DMS153 (cell line): ENCODE measurements at places on chromosomes 4 and X.

GRCh38 chrX:108245462-108245861 lies 153.9 kb downstream of the ATG4A start:
- DNase-seq = no peak

GRCh38 chr4:94882756-94883155 lies 125.0 kb downstream of the BMPR1B start:
- no peak for DNase-seq

GRCh38 chrX:40085714-40086113 lies 12.0 kb downstream of the BCOR start:
- DNase-seq = no peak

- peak; percentile 46 for DNase-seq
Observed at GRCh38 chrX:17689971-17690409, 47.3 kb upstream of the SCML1 start.

DNA sequence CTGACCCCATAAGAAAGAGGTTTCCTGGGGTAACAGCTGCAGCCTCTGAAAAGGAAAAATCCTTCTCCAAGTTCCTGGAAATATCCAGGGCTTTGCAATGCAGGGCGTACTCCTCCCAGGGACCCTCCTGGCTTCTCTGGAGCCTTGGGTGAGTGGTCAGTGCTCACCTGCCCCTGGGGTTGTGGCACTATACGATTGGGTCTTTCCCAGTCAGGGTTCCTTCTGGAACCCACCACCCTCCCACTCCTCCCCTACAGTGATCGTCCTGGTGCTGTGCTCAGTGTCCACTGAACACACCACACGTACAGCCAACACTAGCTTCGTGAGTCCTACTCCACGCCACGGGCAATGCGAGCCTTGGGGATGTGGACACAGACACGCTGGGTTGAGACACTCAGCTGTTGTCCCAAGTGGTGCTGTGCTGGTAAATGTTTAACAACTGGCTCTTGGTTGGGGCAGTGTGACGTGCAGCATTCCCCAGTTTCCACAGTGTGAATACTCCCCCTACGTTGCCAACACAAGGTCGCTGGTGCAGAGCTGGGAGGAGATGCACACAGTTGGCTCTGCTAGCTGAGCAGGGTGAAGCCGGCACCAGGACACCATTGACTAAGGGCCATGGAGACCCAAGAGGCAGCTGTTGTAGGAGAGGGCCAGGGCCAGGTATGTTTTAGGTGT lies 65.4 kb downstream of the HTRA3 start:
- no peak for DNase-seq

DNA sequence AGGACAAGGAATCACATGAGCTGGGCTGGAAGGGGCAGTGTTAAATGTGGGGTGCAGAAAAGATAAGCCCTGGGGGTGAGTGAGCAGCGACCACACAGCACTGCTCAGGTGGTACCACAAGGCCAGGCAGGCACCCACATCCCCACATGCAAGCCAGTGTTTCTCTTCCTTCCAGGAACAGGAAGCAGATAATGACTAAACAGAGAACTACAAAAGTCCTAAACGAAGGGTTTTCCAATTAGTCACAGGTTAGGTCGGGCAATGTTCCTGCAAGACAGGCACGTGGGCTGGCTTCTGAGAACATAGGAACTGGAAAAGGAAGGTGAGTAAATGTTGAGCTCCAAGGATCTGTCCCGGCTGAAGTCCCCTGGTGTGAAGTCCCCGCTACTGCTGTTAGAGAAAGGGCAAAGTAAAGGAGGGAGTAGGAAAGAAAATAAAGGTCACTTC lies 19.5 kb downstream of the RELL1 start:
- no peak for DNase-seq

DNA sequence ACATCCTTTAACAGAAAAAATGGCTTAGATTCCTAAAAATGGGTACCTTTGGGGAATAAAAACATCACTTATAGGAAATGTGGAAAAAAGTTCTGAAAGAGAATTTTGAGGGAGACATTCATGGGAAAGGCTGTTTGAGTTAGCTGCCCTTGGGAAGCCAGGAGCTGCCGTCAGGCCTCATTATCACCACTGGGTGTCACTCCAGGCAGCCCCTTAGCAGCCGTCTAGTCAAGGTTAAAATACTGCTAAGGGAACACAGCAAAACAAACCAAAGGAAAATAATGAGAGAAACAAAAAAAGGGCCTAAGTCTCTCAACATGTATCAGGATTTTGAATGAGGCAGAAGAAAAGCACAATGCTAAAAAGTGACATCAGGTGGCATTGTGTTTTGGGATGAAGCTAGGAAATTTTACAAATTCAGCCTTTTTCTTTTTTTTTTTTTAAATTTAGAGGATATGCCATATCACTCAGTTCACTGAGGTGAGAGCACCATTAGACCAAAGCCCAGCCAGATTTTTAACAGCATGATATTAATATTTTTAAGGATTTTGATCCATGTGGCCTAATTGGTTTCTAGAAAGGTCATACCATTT lies 235.3 kb downstream of the GPAT3 start:
- peak; percentile 59 for DNase-seq

- DNase-seq = no peak
Observed at GRCh38 chr4:20773144-20773997, 73.1 kb downstream of the PACRGL start.

DNA sequence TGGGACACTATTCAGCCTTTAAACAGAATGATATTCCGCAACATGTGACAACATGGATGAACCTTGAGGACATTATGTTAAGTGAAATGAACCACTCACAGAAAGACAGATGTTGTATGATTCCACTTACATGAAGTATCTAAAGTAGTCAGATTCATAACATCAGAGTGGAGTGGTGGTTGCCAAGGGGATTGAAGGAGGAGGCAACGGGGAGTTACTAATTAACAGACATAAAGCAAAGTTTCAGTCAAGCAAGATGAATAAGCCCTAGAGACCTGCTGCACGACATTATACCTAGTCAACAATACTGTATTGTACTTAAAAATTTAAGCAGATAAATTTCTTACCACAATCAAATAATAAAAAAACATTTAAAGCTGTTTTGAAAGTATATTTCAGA lies 105.0 kb upstream of the NR0B1 start:
- DNase-seq = no peak

DNA sequence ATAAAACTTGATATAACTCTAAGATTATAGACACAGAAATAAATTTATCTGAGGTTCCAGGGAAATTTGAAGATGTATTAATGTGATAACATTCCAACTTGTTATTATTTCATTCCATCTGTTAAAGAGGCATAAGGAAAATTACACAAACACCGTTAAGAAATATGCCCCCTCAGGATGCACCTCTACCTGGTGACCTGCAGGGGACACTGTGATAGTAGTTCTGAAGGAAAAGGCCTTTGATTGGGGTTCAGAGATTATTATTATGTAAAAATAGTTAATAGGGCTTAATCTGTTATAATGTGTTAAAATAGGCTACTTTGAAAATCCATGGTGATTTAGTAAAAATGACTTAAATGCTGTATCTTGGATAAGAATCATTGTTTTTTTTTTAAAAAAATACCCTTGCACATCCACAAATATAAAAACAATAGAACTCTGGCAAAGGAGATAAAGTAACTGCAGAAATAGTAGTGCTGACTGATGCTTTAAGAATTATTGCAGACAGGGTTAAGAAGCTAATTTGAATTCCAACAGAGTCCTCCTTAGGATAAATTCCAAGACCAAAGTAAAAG lies 6.1 kb upstream of the ABRAXAS1 start:
- no peak for DNase-seq

DNA sequence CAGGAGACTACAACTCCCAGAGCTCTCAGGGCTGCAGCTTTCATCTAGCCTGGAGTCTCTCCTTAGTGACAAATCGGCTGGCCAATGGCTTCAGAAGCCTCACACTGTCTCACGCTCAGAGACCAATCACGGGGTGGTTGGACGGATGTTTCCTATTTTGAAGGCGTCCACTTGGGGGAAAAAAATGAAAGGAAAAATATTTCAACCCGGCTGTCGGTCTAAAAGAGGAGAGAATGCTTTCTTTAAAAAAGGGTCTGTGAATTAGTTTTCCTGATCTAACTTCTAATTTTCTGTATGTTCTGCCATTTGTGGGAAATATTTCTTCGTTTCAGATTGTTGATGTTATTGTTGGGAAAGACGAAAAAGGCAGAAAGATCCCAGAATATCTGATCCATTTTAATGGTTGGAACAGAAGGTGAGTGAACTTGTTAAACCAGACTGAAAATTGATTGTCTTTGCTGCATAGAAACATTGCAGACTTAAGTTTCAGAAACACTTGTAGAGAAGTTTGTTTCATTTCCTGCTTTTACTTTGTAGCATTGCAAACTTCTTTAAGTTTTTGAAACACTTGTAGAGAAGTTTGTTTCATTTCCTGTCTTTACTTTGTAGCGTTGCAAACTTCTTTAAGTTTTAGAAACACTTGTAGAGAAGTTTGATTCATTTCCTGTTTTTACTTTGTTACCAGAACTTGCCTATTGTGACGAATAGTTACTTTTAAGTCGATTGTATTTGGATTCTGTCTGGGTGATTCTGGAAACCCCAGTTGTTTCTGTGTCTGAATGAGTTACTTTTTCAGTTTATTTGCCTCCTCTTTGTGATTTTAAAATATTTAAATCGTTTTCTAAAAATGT lies 1.6 kb downstream of the MSL3 start:
- DNase-seq = peak; percentile 70

DNA sequence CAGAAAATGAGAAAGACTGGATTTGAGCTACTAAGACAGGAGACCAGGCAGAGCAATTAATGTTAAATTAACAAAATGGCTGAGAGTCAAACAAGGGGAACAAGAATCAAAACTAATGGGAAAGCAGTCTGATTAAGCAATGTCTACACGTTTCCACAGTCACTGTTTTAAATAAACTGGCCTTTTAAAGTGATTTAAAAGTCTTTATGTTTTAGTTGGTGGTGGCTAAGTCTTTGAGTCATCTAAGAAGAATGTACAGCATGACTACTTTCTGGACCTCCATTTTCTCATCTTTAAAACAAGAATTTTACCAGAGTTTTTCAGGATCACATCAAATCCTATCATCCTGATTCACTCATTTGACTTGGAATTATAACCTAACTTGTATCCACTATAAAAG lies 233.8 kb downstream of the ENOX2 start:
- no peak for DNase-seq

DNA sequence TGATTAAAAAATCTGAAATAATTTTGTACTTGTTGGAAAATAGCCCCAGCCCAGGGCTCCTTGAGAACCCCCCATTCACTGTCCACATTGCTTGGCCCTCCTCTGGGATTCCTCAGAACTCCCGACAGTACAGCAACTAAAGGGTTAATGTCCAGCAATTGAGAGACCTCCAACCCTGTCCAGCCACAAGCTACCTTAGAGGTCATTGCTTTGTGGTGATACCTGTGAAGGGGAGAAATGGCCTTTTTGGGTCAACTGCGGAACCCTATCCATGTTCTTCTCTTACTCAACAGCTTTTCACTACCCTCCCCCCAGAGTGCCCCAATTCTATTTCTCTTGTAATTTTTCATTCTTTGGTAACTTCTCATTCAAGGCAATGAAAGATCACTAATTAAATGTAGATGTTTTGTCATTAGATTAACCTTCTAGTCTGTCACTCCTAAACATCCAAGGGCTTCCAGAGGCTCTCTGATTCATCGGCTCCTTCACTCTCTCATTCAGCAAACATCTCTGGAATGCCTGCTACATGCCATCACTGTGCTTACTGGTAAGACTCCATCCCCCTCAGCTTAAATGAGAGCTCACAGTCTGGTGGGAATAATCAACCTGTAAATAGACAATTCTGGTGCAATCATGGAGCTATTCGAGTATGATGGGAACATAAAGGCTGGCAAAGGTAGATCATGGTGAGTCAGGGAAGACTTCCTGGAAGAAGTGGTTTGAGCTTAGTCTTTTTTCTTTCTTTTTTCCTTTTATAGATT lies 241.4 kb upstream of the PGRMC2 start:
- DNase-seq = no peak

GRCh38 chrX:56600141-56600540 lies 36.7 kb downstream of the UBQLN2 start:
- DNase-seq = no peak

DNA sequence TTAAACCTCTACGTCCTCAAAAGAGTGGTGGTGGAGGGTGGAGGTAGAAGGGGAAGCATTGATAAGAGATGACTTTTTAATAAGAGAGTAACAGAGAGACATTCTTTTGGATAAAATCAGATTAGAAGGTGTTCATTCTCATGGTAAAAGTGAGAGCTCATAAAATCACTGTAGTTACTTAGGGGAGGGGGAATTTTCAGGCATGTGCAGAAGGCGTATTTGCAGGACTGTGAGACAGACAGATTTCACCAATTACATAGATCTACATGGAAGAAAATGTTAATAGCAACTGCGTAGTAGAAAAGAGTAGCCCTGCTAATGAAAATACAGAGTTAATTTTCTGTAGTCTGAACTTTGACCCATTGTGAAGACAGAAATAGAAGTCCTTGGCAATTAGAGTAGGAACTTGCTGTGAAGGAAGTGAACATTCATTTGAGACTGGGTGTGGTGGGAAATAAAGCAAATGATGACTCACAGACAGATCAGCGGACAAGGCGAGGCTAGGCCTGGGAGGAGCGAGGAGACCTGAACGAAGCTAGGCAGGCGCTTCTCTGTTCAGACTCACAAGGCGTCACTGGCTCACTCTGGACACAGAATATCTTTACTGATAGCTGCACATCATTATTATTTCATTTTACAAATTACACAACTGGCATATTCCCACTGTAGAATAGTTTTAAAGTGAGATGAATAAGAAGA lies 57.2 kb upstream of the FAM9C start:
- no peak for DNase-seq

DNA sequence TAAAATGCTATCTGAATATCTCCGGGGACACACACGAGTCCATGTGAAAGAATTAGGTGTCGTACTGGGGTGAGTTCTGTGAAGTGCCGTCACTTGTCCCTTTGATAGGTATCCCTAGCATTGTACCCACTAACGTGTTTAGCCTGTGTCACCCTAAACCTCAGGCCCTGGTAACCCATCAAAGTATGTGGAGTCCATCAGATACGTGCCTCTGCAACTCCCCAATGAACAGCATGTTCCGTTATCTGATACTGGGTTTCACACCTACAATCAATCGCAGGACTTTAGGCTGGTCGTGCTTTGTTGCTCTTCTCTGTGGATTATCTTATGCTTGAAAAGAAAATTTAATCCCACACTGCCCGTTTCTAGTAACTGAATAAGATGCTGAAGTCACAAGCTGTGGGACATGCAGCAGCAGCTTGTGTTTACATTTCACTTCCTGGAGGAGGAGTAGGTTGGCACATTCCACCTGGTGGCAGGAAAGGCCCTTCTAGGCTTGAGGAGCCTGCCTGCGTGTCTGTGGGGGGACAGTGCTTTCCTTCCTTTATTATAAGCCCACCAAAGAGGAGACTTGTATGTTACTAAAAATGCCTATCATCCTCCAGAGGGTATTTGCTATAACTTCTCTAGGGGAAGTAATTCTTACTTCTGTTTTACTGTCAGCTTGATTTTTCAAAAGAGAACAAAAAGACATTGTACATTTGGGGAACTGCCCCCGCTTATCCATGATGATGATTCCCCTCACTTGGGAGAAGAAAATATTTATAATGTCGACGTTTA lies 127.2 kb downstream of the FNIP2 start:
- peak; percentile 32 for DNase-seq
